ENCODE measurements at places on chromosomes 4 and X. TPM values are rescaled to one million over a fixed set of nuclear protein-coding genes. Genes with fewer than 3 reads are reported as not detected.

Gene TMPRSS11A
- not detected for total RNA-seq

Gene TFE3
- total RNA-seq: 40.9 TPM

Gene FOXR2
- total RNA-seq: not detected

Gene DCAF12L2
- not detected for total RNA-seq

Gene WDR1
- total RNA-seq: 197 TPM

Gene MAP9
- 16.5 TPM for total RNA-seq

Gene PPEF1
- not detected for total RNA-seq

Gene AWAT2
- total RNA-seq: not detected

Gene PNMA5
- total RNA-seq: 0.20 TPM

Gene TSPAN7
- not detected for total RNA-seq

Gene PNMA6F
- not detected for total RNA-seq

Gene SRPX2
- not detected for total RNA-seq

DNA sequence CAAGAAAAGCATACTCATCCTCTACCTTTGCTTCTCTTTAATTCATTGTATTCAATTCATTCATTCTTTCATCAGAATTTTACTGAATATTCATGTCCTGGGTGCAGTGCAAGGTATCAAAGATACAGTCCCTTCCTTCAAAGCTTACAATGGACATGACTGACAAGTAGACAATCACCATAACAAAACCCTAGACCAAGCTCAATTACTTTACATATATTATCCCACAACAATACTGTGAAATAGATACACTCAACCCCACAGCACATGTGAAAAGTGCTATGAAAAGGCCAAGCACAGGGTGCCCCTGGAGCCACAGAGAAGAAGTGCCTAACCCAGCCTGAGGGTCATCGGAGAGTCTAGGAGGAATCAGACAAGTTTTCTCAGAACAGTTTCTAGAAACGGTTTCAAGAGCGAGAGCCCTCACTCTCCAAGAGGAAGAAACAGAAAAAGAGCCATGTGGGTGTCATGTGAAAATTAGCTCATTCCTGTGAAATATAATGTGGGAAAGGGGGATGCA is 15.3 kb downstream of the AMBN start:
- DNase-seq: no peak

GRCh38 chr4:168531305-168531704 is 34.5 kb downstream of the PALLD start:
- DNase-seq: no peak

- DNase-seq: no peak
These were observed 91.9 kb downstream of the GPC4 start for GRCh38 chrX:133323431-133323830.

- no peak for DNase-seq
These were observed 73.7 kb downstream of the RTL9 start for GRCh38 chrX:110432091-110432905.

DNA sequence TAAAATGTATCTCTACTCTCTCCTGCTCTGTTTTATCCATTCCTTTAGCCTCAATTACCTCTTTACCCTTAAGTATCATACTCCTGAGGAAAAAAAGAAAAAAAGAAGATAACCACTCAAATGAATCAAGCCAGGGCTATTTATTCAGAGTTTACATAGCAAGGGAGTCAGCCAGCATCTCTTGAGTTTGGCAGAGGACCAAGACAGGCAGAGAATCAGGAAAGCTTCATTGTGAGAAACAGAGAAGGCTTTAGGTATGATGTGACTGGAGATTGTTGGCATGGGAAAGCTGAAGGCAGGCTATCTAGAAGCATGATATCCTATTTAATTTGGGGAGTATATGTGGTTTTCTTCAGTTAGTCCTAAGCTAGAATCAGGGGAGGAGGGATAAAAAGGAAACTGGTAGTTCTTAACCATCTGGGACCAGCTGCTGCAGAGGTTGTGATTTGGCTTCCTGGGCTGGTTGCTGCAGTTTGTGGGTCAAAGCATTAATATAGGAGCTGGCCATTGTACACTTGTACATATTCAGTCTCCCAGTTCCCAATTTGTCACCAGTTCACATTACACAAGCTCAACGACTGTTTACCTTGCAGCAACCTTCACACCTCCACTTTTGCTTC is 11.2 kb downstream of the APELA start:
- DNase-seq: no peak

GRCh38 chr4:143558823-143559756 is 45.6 kb downstream of the SMARCA5 start:
- peak; percentile 63 for DNase-seq

DNA sequence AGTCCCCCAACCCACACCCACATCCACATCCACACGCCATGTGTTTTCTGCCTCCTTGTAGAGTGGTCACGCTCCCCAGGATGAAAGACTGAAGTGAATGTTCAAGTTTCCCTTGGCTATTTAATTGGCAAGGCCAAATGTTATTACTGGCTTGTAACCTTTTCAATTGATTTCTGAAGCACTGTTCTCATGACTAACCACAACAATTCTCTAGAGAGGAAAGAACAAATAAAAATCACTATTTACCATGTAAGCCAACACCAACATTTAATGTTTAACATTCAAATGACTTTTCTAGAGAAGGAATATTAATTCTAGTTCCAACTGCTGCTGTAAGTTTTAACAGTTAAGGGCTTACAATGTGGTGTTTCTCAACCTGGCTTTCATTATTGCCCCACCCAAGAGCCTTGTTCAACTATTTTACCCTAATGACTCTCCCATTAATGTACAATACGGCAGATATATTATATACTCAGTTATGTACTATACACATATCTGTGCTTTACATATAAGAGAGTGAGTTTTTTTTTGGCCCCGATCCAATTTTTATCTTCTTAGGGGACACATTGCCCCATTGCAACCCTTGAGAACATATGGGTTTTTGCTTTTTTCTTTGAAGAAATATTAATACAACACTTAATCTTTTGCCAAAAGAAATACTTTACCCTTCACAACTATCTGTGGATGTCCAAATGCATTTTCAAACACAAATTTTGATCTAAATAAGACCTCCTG is 46.5 kb downstream of the RELL1 start:
- DNase-seq: no peak

DNA sequence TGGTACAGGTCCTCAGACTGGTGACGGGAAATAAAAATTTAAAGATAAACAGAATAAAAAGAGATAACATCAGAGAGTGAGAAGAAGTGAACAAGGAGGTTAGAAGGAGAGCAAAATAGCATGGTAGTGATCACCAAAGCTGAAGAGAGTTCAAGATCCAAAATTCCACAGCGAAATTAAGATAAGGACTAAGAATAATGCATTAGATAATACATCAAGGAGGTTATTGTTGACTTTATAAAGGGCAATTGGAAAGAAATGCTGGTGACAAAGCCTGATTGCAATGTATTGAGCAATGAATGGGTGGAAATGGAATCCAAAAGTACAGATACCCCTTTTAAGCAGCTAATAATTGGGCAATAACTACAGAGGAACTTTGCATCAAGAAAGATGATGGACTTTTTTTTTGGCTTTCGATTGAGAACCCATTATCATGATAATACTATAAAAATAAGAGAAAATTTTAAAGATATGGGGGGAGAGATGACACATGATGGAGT is 101.6 kb upstream of the MAP9 start:
- DNase-seq: no peak

- DNase-seq: no peak
These were observed 39.7 kb downstream of the IGFBP7 start for GRCh38 chr4:57070461-57070860.

- DNase-seq: no peak
These were observed 1474.6 kb upstream of the TENM3 start for GRCh38 chr4:180768610-180769009.

- DNase-seq: no peak
These were observed 45.6 kb downstream of the SLIT2 start for GRCh38 chr4:20297261-20297660.

GRCh38 chr4:38163216-38164006 is 203.2 kb downstream of the PTTG2 start:
- no peak for DNase-seq

- DNase-seq: no peak
These were observed 12.2 kb downstream of the SRD5A3 start for GRCh38 chr4:55358246-55358645.

GRCh38 chr4:188988131-188988530 is 848.9 kb downstream of the TRIML1 start:
- no peak for DNase-seq

- no peak for DNase-seq
These were observed 552.7 kb downstream of the RAPGEF2 start for GRCh38 chr4:159655547-159655946.

GRCh38 chr4:12697970-12698369 is 786.2 kb downstream of the RAB28 start:
- DNase-seq: no peak

Data from CD4-positive, alpha-beta T cell (primary cell).